ENCODE measurements at places on chromosomes 3 and 15.

DNA sequence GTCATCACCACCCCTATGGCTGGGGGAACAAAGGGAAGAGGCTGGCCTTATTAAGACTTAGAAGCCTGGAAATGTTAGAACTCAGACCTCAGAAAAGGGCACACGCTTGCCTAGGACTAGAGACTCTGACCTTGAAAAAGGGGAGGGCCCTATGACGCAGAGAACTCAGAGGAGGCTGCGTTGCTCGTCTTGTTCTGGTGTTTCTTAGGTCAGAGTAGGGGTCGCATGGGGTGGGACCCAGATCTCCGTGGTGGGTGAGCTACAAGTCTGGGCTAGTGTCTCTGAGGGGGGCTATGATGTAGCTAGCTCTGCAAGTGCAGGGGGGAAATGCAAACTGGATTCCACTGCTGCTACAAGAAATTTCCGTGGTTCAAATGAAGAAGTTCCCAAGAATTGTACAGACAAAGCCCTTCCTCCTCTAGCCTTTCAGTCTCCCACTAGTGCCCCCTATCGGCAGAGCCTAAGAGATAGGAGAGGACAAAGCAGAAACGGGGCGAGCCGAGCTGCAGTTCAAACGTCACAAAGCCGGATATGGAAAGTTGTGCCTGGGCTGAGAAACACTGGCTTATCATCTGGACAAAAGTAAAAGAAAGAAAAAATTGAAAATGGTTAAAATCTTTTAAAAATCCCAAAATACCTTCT is 392.9 kb upstream of the ROBO2 start:
- no peak for DNase-seq

- no peak for DNase-seq
Measured at GRCh38 chr3:72405943-72406566, 442.2 kb downstream of the SHQ1 start.

DNA sequence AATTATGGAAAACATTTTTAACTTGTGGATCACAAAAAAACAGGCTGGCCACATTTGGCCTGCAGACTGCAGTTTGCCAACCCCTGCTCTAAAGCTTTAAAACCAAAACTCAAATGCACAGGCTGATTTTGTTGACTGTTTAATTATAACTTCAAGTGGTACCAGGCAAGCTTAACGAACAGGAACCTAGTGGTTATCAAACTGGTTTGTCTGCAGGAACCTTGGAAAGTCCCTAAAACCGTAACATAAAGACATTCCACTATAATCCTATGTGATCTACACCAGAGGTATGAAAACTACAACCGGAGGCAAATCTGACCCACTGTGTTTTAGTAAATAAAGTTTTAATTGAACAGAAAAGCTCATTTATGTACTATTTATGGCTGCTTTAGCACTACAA is 52.4 kb downstream of the TBL1XR1 start:
- no peak for DNase-seq

DNA sequence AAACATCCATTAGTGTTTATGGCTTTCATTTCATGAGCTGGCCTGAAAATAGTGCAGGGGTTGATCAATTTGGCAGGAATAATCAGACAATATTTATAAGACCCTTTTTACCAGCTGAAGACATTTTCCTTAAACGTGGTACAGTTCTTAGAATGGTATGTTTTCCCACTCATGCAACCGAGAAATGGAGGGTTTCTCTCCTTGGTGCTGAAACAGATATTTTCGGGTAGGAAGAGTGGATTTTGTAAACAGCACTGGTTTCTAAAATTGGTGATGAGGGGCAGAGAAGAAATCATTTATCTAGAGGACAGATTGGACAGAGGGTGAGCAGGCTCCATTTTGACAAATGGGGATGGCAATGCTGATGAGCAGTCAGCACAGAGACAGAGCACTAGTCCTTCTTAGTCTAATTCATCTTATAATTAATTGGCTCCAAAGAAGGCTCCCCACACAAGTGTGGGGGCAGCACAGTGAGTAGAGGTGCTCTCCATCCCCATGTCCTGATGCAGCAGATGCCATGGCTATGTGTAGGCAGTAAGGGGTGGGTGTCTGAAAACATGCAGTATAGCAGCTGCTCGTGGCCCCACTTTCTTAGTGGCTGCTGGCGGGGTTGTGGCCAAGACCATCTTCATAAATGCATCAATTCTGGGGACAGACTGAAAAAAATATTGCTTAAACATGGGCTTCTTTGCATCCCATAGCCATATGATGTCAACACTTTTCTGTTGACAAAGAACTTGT is 18.1 kb upstream of the SLC7A14 start:
- DNase-seq, result no peak

GRCh38 chr3:48422272-48422671 is 7.6 kb downstream of the PLXNB1 start:
- DNase-seq, result no peak

GRCh38 chr3:14691239-14691638 is 16.3 kb downstream of the C3orf20 start:
- no peak for DNase-seq

- no peak for DNase-seq
Measured at GRCh38 chr3:123920868-123921267, 36.7 kb upstream of the MYLK start.

DNA sequence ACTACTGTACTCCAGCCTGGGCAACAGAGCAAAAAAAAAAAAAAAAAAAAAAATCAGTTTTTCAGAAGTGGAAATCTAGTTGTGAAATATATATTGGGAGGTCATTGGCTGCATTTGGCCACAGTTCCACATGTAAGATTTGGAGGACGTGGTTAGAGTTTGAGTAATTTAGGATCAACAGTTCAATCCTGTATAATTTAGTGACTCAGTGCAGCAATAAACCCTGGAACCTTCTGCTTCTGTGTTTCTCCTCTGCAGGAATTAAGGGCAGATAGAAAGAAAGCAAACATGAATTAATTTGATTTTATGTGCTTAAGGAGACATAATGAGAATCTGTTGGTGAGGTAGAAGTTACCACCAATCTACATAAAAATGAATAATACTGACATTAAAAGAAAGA is 347.0 kb downstream of the PTPRG start:
- no peak for DNase-seq

GRCh38 chr3:190378240-190378891 is 9.6 kb upstream of the CLDN16 start:
- no peak for DNase-seq

DNA sequence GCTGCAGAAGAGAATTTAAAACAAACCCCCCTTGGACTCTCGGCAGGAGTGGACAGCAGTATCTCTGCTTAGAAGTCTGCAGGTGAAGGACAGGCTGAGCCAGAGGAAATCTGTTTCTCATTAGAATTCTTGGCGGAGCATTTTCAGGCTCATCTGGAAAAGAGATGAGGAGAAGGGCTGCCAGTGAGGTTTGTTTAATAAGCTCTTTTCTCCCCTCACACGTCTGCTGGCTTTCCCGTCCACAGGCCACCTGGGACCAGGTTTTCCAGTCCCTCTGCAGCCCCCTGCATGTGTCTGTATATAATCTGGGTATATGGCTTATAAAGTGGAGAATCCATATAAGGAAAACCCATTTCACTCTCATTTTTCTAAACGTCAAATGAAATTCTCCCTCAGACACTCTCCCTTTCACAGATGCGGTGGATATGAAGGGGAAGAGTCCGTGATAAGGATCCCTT is 155.4 kb upstream of the TPM1 start:
- no peak for DNase-seq

GRCh38 chr3:25420885-25421284 is 7.2 kb upstream of the RARB start:
- DNase-seq, result no peak

DNA sequence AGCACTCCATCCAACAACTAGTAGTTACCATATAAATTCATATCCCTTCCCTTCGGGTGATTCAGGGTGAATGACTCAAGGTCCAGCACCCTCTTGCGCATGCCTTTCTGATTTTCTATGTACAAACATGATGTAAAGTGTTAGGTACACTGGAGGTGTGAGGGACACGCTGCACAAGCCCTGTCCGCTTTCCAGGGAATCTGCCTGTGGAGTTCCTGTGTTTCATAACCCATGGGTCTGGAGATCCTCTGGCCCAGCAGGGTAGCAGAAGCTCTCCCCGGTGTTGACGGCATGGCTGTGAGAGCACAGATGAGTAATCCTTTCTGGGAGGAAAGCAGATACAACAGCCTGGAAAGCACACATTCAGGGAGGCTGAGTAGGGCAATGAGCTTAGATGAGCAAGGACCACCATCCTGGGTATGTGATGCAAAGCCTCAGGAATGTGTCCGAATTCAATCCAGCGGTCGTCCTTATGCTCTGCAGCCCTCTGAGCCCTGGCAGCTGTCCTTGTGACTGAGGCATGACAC is 142.9 kb upstream of the TP63 start:
- no peak for DNase-seq

DNA sequence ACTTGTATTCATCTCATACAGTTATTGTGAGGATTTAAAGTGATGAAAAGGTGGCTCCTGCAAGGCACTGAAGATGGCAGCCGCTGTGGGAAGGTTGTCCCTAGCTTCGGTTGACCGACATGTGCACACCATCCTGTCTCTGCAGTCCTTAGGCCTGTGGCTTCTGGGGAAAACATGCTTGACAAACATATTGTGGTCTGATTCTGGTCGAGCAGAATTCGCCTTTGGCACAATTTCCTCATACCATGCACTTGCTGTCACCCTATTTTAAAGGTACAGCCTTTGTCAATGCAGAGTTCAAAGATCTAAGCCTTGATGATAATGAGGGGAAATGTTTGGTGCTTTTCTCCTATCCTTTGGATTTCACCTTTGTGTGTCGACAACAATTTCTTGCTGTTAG is 50.9 kb downstream of the PRICKLE2 start:
- no peak for DNase-seq

DNA sequence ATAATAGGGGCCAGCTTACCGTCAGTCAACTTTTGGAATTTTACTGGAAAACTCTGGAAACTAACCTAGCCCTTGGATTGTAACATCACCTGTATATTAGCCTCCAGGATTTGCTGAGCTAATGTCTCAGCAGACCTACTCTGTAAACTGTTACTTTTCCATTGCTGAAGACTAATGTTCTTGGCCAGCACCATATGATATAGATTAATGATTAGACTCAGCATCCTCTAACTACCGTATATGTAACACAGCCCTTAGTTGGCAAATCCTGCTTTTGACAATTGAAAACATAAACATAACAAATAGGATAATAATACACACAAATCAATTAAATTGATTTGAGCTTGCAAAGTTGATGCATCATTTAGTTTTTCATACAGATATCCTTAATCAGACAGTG is 26.6 kb upstream of the GBE1 start:
- DNase-seq, result no peak

GRCh38 chr3:112736805-112737566 is 96.0 kb upstream of the CCDC80 start:
- no peak for DNase-seq

- DNase-seq, result no peak
Measured at GRCh38 chr15:88605189-88606069, 15.7 kb upstream of the AEN start.

- no peak for DNase-seq
Measured at GRCh38 chr3:151009981-151010380, 37.5 kb upstream of the CLRN1 start.

DNA sequence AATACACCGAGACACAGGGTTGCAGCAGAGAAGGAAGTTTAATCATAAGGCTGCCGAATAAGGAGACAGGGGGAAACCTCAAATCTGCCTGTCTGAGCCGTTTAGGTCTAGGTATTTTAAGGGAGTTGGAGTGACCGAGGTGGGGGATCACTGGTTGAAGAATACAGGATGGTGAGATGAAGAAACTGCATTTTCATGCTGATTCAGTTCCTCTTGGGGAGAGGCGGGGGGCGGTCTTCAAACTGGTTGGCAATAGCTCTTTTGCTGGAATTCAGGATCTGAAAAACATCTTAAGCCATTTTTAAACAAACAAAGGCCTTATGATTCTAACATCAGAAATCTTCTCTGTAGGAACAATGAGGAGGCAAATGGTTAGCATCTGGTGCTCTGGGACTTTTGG is 699.5 kb upstream of the CFAP20DC start:
- no peak for DNase-seq

DNA sequence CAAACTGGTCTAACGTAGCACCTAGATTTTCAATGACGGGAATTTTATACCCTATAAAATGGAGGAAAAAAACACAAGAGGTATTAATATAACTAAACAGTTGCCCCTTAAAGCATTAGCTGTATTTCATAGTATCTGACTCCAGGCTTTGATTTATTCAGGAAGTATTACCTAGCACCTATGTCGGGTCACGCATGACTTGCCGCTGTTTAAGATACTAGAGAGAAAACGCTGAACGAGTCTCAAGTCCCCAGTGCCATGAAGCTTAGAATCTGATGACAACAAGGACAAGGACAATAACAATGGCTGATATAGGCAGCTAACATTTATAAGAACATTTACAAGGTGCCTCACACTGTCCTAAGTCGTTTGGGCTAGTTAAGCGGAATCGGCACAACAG is 1.9 kb downstream of the SNRPA1 start:
- no peak for DNase-seq

DNA sequence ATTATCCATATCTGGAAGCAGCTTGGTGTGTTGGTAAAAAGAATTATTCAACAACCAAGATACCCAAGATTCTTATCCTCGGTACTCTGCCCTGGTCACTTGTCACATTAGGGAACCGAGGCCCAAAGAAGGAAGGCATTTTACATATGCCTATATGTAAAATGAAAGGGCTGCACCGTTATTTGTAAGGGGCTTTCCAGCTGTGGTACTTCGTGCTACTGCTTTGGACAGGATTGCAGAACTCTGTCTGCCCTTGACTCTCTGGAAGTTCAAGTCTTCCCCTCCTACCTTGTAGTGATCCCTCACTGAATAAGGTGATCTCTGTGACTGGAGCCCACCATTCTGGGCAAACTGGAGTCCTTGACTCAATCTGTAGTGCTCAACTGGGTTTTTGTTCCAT is 198.9 kb upstream of the TOPAZ1 start:
- no peak for DNase-seq
